ENCODE measurements at places on chromosomes 1 and 21.

DNA sequence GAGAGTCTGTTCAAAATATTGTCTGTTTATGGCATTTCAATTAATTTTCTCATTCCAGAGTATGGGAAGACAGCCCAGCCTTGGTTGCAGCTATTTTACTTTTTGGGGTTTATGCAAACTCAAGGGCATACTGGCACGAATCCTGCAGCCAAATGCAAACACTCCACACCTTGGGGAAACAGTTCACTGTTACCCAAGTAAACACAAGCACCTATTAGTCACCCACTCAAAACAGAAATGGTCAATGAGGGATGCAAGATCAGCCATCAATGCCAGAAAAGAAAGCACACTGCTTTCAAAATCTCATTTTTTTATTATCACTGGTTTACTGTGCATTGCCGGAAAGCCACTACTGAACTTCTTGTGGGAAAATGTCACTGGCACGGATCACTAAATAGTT is 170.6 kb downstream of the RUNX1 start:
- H3K36me3 ChIP-seq: no peaks in the 10 kb centered on the region
- H3K4me1 ChIP-seq: peaks cover 7% of the 10 kb centered on the region
- H3K27me3 ChIP-seq: peaks cover 19% of the 10 kb centered on the region
- no peak for DNase-seq
- no peak overlapping the region for H3K4me3 ChIP-seq

DNA sequence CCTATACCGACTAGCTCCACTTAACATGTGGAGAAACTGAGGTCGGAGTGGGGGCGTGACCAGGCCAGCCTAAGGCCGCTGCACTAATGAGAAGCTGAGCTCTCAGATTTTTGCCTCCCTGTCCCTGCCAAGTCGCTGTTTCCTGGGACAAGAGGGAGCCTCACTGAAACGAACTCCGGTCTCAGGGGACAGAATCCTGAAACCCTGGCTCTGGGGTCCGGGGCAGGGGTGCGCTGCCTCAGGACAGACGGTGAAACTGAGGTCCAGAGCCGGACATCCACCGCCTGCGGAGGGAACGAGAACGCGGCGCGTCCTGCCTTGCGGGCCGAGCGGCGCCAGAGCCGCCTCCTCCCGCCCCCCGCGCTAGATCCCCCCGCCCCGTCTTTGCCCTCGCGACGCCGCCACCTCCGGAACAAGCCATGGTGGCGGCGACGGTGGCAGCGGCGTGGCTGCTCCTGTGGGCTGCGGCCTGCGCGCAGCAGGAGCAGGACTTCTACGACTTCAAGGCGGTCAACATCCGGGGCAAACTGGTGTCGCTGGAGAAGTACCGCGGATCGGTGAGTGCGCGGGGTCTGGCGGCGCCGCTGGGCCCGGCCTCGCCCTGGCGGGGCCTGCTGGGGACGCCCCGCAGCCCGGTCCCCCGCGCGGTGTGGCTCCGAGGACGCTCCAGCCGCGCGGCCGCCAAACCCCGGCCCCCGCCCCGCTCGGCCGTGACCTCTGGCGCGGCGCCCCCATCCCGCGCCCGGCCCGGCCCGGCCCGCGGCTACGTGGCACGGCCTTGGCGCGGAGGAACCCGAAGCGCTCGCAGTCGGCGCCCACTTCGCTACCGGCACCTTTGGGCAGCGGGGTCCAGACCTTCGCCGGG is at the start of gene GPX7:
Gene GPX7, plus strand, starts transcription at position 381 of the 865 bp plus-strand sequence. Its CDS starts 39 bp downstream, at position 420.
- H3K27me3 ChIP-seq: no peaks in the 10 kb centered on the region
- DNase-seq: peak; percentile 39
- H3K36me3 ChIP-seq: peaks cover 9% of the 10 kb centered on the region
- peak within 1 kb of the TSS; percentile 58 for H3K4me3 ChIP-seq
- peaks cover 3% of the 10 kb centered on the region for H3K4me1 ChIP-seq
- H3K27ac ChIP-seq: peak within 1 kb of the TSS; percentile 82

- H3K4me1 ChIP-seq: peaks cover 10% of the 10 kb centered on the region
- no peaks in the 10 kb centered on the region for H3K27me3 ChIP-seq
- H3K4me3 ChIP-seq: no peak overlapping the region
- no peak overlapping the region for H3K27ac ChIP-seq
- no peaks in the 10 kb centered on the region for H3K36me3 ChIP-seq
- no peak for DNase-seq
These were observed 52.1 kb downstream of the ACBD3 start for GRCh38 chr1:226134170-226135058.

DNA sequence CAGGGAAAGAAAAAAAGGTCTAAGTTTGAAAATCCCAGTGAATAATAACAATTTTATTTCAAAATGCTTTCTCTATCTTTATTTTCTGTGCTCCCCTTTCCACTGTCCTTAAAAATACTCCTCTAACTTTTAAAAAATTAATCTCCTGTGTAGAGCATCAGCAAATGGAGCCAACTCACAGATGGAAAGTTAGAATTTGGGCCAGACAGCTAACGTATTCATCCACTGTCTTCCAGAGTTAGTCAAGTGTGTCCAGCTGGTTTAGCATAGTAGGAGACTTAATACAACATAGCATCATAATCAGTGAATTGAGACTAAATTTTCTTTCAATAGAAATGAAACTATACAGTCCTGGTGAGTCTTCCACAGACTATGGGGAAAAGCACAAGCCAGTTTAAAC is 419.0 kb upstream of the LRRC7 start:
- H3K36me3 ChIP-seq: no peaks in the 10 kb centered on the region
- H3K4me3 ChIP-seq: no peak overlapping the region
- H3K27ac ChIP-seq: no peak overlapping the region
- no peak for DNase-seq

- DNase-seq: no peak
- no peak overlapping the region for H3K4me3 ChIP-seq
- no peaks in the 10 kb centered on the region for H3K36me3 ChIP-seq
- H3K27ac ChIP-seq: no peak overlapping the region
- H3K4me1 ChIP-seq: peaks cover 19% of the 10 kb centered on the region
These were observed 8.1 kb upstream of the LEFTY1 start for GRCh38 chr1:225896937-225897549.

DNA sequence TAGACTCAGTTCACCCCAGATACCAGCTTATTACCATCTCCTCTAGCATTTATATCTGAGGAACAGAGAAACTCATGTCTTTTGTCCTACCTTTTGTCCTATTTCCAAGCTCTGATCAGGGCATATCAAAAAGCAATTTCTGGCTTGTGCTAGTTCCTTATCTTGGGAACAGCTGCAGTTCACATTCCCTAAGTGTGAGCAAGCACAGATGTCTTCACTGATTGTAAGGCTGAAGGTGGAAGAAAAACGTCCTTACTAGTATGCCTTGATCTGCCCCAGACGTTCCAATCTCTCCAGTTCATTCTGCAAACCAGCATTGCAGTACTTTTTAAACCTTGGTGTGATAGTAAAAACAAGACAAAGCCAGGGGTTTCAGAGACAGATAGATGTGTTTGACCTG is 139.8 kb downstream of the NCAM2 start:
- H3K36me3 ChIP-seq: no peaks in the 10 kb centered on the region
- H3K4me1 ChIP-seq: no peaks in the 10 kb centered on the region
- no peak for DNase-seq
- no peak overlapping the region for H3K27ac ChIP-seq
- H3K27me3 ChIP-seq: no peaks in the 10 kb centered on the region

GRCh38 chr1:31302709-31303441 is 6.0 kb downstream of the ZCCHC17 start:
- DNase-seq: no peak
- H3K27me3 ChIP-seq: no peaks in the 10 kb centered on the region
- H3K36me3 ChIP-seq: no peaks in the 10 kb centered on the region
- H3K4me3 ChIP-seq: no peak overlapping the region
- H3K4me1 ChIP-seq: no peaks in the 10 kb centered on the region

- peak overlapping the region; percentile 74 for H3K27ac ChIP-seq
- DNase-seq: peak; percentile 92
- no peaks in the 10 kb centered on the region for H3K36me3 ChIP-seq
- no peaks in the 10 kb centered on the region for H3K27me3 ChIP-seq
- H3K4me1 ChIP-seq: peaks cover 32% of the 10 kb centered on the region
These were observed 4.9 kb upstream of the TNFRSF1B start for GRCh38 chr1:12161662-12162458.

DNA sequence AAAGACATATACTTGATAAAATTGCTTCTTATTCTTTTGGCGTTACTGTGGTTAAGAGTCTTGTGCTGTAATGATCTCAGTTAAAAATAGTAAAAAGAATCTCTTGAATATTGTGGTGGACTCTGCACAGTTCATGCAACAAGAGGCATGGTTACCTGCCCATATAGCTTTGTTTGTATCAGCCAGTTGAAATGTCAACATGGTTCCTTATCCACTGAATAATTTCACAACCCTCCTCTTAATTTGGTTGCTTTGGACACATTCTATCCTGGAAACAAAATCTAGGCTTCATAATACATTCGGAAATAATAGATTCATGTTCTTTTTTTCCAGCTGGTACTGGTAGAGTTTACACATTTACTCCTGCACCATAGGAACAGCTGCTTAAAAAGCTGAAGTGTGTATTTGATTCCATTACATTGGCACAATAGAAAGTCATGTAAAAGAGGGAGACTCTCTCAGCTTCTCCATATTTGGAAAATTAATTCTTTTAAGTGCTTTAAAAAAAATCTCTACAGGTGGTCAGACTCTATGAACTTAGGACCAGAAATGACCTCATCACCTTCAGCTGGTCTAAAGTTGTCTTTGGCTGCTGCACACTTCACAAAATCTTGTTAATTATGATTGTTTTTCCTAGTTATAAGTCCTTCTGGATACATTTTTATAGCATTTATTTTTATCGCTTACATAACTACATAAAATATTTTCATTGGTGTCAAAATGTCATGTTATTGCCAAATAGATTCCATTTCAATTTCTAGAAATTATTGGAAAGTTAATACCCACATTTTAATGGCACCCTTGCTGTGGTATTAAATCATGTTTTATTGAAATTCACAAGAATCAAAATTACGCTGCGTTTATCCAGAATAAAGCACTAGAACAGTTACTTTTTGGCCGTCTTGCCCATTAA is 100.2 kb downstream of the LTN1 start:
- no peak for DNase-seq
- no peaks in the 10 kb centered on the region for H3K36me3 ChIP-seq
- peaks cover 12% of the 10 kb centered on the region for H3K27me3 ChIP-seq
- H3K4me1 ChIP-seq: no peaks in the 10 kb centered on the region

- H3K27ac ChIP-seq: no peak overlapping the region
- H3K4me1 ChIP-seq: peaks cover 38% of the 10 kb centered on the region
- H3K4me3 ChIP-seq: no peak overlapping the region
- no peaks in the 10 kb centered on the region for H3K36me3 ChIP-seq
These were observed 15.4 kb downstream of the PDXK start for GRCh38 chr21:43734131-43734927.

GRCh38 chr1:43439781-43440180 is 13.9 kb downstream of the HYI start:
- H3K4me3 ChIP-seq: no peak overlapping the region
- H3K27me3 ChIP-seq: no peaks in the 10 kb centered on the region
- H3K27ac ChIP-seq: no peak overlapping the region
- DNase-seq: no peak
- H3K36me3 ChIP-seq: peaks cover 94% of the 10 kb centered on the region

- H3K36me3 ChIP-seq: no peaks in the 10 kb centered on the region
- no peak for DNase-seq
- H3K4me3 ChIP-seq: no peak overlapping the region
- H3K27me3 ChIP-seq: no peaks in the 10 kb centered on the region
- peaks cover 11% of the 10 kb centered on the region for H3K4me1 ChIP-seq
- no peak overlapping the region for H3K27ac ChIP-seq
These were observed 35.8 kb upstream of the PRSS38 start for GRCh38 chr1:227779685-227780084.

GRCh38 chr21:45330075-45330781 is 42.5 kb upstream of the POFUT2 start:
- H3K36me3 ChIP-seq: no peaks in the 10 kb centered on the region
- H3K27ac ChIP-seq: no peak overlapping the region
- no peak for DNase-seq

- no peak overlapping the region for H3K4me3 ChIP-seq
- no peaks in the 10 kb centered on the region for H3K36me3 ChIP-seq
- H3K4me1 ChIP-seq: no peaks in the 10 kb centered on the region
- DNase-seq: no peak
These were observed 2.7 kb upstream of the FMO1 start for GRCh38 chr1:171245458-171246064.

- no peaks in the 10 kb centered on the region for H3K27me3 ChIP-seq
- peaks cover 6% of the 10 kb centered on the region for H3K4me1 ChIP-seq
- H3K4me3 ChIP-seq: no peak overlapping the region
- peak; percentile 8 for DNase-seq
- no peak overlapping the region for H3K27ac ChIP-seq
- no peaks in the 10 kb centered on the region for H3K36me3 ChIP-seq
These were observed 10.2 kb downstream of the PRXL2B start for GRCh38 chr1:2596530-2597333.

GRCh38 chr1:46284058-46284457 is 19.4 kb downstream of the LRRC41 start:
- peaks cover 39% of the 10 kb centered on the region for H3K36me3 ChIP-seq
- H3K4me1 ChIP-seq: peaks cover 15% of the 10 kb centered on the region
- DNase-seq: no peak
- no peak overlapping the region for H3K27ac ChIP-seq

DNA sequence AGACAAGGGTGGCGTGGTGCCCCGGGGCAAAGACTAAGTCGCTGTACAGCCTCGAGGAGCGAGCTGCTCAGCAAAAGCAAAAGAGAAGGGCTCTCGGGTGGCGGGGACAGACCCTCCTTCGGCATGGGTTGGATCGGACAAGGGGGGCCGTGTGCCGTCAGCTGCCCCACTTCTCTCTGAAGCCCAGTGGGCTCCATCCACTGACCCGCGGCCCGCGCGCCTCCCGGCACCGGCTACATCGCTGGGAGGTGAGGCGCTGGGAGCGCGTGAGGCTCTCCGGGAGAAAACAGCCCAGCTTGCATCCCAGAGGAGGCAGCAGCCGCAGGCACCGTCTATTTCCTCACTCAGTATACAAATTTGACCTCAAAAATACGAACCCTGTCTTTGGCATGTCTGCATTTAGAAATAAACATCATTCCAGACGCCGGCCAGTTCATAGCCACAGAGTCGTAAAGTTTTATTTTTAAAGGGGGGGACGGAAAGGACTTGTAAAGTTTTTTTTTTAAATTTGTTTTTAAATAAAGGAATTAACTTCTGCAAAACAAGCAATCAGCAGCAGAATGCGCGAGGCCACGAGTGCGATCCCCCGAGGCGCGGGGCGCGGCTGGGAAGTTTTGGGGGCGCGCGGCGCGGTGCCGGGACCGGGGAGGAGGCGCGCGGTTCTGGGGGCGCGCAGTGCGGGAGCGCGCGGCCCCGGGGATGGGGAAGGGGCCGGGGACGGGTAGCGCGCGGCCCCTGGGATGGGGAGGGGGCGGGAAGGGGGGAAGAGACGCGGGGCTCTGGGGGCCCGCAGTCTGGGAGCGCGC is 689 bp upstream of the GPR137B start:
- H3K4me1 ChIP-seq: peaks cover 27% of the 10 kb centered on the region
- no peak for DNase-seq
- H3K27ac ChIP-seq: peak overlapping the region; percentile 52

GRCh38 chr1:108780937-108781574 is 34.6 kb downstream of the STXBP3 start:
- no peak for DNase-seq
- peaks cover 95% of the 10 kb centered on the region for H3K36me3 ChIP-seq
- no peak overlapping the region for H3K4me3 ChIP-seq
- H3K27ac ChIP-seq: no peak overlapping the region
- no peaks in the 10 kb centered on the region for H3K4me1 ChIP-seq
- H3K27me3 ChIP-seq: no peaks in the 10 kb centered on the region
